HT1080 (cell line): ENCODE measurements at places on chromosomes 7 and 10.

DNA sequence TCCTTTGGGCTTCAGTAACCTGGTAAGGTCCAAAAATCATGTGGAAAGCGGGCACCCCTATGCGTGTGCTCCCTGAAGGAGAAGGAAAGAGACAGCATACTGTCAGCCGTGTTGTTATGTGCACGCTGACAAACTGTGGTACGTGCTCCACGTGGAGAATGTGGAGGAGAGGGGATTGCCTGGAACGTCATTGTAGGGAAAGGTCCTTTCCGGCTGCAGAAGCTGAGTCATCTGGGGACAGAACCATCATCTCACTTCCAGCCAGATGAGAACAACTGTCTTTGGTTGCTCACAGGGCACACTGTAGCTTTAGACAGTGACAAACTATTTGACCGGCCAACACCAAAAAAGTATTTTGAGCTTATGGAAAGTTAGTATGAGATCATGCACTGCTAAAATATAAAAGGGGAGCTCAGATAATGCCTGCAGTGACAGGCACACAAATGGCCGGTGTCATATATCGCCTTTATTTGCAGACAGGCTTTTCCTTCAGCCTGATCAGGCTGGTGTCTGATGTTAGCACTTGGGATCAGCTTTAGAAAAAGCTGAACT lies 38.8 kb upstream of the GRB10 start:
- DNase-seq, result no peak

- DNase-seq, result no peak
These were observed 5.7 kb downstream of the PSMG3 start for GRCh38 chr7:1563981-1564602.

- no peak for DNase-seq
These were observed 994.4 kb upstream of the LRRTM3 start for GRCh38 chr10:65931291-65932070.

- DNase-seq, result no peak
These were observed 16.0 kb upstream of the C1GALT1 start for GRCh38 chr7:7166318-7166717.

- DNase-seq, result no peak
These were observed 54.4 kb downstream of the ZNF503 start for GRCh38 chr10:75347186-75347585.

DNA sequence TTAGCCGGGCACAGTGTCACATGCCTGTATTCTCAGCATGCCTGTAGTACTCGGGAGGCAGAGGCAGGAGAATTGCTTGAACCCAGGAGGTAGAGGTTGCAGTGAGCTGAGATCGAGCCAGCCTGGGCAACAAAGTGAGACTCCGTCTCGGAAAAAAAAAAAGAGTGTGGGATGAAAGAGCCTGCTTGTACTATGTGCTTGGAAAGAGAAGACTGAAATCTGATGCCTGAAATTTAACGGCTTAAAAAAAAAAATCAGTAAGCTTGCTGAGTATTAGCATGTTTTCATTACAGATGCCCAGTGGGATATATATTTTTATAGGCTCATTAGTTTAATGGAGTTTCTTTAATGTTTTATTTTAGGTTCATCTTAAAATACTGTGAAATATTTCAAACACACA lies 4.2 kb downstream of the NT5C2 start:
- no peak for DNase-seq

GRCh38 chr7:1647961-1648672 lies 22.0 kb upstream of the ELFN1 start:
- no peak for DNase-seq

DNA sequence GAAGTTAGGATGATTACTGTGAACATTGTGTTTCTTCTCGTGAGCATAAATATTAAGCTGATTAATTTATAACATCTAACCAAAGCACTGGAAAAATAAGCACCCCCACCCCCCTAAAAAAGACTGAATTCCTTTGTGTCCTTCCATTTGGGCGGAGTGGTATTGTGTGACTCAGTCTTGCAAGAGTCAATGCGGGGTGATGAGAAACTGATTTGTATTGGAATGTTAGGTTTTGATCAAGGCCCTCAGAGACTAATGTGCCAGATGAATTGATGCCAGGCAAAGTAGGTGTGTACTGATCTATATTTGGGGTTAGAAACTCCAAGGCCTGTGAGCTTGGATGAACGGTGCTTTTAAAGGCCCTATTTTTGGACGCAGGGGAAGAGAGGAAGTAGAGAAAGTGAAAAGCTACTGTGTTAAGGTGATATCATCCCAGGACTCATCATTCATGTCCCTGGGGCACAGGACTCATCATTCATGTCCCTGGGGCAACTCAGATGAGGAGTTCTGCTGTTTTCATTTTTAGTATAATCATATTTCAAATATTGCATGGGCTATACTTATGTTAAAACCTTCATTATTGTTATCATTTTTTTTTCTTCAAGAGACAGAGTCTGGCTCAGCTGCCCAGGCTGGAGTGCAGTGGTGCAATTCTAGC lies 61.3 kb upstream of the PTN start:
- DNase-seq, result no peak
